ENCODE measurements at places on chromosomes 13 and 19.

DNA sequence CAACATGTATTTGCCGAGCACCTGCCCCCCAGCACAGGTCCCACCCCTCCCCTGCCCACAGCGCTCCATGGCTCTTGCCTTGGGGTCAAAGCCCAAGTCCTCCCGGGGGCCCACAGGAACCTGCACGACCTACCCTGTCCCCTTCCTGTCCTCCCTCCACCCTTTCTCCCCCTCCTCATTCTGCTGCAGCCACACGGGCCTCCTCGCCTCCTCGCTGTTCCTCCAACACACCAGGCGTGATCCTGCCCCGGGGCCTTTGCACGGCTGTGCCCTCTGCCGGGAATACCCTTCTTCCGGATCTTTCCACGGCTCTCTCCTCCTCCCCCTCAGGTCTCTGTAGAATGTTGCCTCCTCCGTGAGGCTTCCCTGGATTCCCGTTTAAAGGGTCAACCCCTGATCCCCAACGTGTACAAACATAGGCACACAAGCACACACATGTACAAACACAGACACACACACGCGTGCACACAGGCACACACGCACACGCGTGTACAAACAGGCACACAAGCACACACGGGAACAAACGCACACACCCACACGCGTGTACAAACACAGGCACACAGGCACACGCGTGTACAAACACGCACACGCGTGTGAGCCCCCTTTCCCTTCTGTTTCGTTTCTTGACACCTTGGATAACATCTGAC, 2.8 kb downstream of the MADCAM1 start:
- DNase-seq: no peak

GRCh38 chr13:53060840-53061490, 32.4 kb downstream of the OLFM4 start:
- no peak for DNase-seq

DNA sequence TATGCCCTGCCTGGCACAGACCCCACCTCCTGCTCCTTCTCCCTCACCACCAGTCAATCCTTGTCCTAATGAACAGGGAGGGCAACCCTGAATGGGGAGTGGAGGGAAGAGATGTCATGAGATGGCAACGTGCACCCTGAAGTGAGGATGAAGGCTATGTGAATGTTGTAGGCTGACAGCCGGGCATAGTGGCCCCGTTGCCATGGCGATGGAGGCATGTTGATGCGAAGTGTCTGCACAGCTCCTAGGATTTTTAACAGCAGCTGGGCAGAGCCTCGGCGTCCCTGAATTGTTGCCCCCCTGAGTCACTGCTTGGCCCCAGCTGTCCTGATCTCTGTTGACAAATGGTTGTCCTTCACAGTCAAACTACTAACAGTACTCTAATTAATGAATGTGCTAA, 4.8 kb upstream of the ALOX5AP start:
- no peak for DNase-seq

GRCh38 chr13:49938314-49938713, 2.2 kb upstream of the SPRYD7 start:
- DNase-seq: no peak

DNA sequence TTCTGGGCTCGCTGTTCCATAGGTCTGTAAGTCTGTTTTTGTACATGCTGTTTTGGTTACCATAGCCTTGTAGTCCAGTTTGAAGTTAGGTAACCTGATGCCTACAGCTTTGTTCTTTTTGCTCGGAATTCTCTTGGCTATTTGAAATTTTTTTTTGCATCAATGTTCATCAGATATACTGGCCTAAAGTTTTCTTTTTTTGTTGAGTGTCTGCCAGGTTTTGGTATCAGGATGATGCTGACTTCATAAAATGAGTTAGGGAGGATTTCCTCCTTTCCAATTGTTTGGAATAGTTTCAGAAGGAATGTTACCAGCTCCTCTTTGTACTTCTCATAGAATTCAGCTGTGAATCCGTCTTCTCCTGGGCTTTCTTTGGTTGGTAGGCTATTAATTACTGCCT, 397.8 kb upstream of the HTR2A start:
- no peak for DNase-seq

DNA sequence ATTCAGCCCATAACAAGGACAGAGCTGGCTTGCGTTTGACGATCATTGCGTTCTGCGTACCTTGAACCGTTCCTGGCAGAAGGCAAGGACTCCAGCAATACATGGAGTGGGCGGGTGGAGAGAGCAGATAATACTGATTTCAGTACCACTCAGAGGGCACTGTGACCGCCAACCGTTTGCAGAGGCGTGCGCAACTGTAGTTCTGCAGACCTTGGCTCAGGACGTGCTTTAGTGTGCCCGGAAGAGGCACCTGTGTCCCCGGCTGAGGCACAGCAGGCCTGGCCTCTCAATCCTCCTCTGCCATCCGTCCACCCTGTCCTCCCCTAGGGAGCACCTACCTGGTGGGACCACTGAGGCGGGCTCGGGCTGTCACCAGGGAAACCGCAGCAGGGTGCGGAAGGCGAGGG, 117.6 kb upstream of the USP29 start:
- no peak for DNase-seq

GRCh38 chr19:48196321-48196763, 25.9 kb downstream of the ZSWIM9 start:
- no peak for DNase-seq

- DNase-seq: no peak
Observed at GRCh38 chr19:14434543-14435319, 1.6 kb downstream of the PKN1 start.

DNA sequence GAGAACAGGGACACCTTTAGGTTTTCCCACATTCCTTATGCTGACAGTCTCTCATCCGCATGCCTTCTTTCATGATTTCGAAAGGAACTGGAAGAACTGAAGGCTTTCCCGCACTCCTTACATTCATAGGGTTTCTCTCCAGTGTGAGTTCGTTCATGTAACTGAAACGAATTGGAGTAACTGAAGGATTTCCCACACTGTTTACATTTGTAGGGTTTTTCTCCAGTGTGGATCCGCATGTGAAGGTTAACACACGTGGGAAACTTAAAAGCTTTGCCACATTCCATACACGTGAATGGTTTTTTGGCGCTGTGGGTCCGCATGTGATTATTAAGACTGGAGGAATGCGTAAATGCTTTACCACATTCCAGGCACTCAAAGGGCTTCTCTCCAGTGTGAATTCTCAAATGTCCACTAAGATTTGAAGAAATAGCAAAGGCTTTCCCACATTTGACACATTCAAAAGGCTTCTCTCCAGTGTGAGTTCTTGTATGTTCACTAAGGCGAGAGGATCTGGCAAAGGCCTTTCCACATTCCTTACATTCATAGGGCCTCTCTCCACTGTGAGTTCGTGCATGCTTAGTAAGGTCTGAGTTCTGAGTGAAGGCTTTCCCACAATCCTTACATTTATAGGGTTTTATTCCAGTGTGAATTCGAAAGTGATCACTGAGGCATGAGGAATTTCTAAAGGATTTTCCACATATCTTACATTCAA, 22.0 kb downstream of the ZNF266 start:
- no peak for DNase-seq

DNA sequence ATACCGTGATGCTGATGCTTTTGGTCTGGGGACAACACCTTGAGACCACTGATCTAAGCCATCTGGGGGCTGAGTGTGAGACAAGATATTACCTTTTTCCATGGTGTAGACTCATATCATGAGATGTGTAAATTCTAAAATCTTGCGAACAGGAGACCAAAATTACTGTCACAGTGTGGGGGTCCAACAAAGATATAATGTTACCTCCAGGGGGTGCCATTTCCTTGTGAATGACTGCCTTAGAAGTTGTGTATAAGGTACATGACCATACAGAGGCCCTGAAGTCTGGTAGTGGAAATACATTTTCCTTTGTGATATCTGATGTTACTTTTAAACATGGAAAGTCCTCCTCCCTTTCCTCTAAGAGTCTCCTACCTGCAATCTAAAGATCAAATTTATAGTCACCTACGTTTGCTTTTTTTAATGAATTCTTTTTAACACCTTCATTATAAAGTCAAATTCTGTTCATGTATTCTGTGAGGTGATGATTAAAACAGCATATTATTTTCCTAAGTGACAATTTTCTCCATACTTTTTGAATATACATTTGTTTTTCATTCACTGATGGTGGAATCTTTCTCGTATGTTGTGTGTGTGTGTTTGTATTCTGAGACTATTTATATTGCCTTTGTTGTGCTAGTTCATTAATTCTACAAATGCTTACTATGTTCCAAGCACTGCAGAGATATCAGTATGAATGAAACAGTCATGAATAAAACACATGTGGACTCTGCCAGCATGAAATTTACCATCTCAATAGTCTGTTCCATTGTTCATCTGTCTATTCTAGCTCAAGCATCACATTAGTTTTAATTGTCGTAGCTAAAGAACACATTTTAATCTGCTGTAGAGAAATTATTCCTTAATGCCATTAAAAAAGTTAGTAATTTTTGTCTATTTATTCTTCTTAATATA, 113.7 kb downstream of the RFC3 start:
- DNase-seq: no peak

- DNase-seq: no peak
Observed at GRCh38 chr13:77383097-77383496, 56.2 kb upstream of the MYCBP2 start.

DNA sequence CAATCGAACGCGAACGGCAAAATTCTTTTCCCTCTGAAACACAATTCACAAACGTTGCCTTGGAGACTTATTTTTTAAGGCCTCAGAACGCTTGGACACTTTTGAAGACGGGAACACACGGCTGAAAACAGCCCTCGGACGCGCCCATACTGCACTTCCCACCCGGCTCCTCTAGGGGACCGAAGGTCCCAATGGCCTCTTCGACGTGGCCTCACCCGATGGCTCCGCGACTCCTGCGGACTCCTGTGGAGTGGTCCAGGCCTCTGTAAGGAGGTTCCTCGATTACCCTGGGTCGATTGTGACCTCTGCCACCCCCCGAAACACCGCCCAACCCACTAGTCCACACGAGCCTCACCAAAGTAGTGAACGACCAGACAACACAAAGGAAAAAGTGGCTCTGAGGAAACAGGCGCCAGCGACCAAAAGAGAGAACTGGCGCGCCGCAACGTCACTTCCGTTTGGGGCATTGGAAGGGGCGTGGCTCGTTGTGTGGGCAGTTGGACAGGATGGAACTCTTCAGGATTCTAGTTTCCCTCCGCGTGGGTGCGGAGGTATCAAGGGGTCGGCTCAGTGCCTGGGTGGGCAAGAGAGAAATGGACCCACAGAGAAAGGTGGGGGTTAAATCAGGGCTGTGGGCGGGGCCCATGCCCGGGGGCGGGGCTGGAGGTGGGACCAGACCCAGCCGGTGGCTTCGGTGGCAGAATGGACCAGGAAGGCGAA, at the start of gene ZNF560:
TSS of gene ZNF560 (minus strand) at position 434 of the 720 bp plus-strand sequence. CDS start 23,303 bp downstream, outside the sequence.
- DNase-seq: no peak

GRCh38 chr13:27465611-27466010, 15.2 kb upstream of the MTIF3 start:
- DNase-seq: no peak

- DNase-seq: peak; percentile 84
Observed at GRCh38 chr19:35462476-35462953, 14.5 kb downstream of the FFAR2 start.

DNA sequence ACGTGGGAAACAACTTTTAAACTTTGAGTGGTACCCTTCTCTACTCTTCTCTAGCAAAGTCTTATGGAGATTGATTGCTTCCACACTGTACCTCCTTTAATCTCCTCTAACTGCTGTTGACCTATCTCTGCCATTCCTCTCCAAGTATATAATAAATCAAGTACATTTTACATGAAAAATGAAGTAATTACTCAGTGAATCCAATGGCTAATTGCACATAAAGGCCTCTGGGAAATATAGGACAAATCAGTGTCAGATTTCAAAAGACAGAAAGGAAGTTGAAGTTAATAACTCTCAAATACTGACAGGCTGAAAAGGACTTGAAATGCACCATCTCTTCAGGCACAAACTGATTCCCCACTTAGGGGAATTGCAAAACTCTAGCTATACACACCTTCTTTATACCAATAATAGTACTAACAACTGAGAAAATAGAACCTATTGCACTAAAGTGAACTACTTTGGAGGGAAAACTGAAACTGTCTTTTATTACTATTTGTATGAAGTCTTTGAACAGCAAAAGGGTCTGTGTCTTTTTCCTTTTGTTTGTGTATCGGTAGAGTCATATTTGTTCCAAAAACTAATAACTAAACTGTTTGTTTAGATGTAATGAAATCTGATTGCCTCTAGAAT, 701.1 kb downstream of the PCDH9 start:
- no peak for DNase-seq

GRCh38 chr19:46579361-46579879, 21.7 kb upstream of the CALM3 start:
- no peak for DNase-seq

- no peak for DNase-seq
Observed at GRCh38 chr13:83183439-83184149, 698.7 kb downstream of the SLITRK1 start.

DNA sequence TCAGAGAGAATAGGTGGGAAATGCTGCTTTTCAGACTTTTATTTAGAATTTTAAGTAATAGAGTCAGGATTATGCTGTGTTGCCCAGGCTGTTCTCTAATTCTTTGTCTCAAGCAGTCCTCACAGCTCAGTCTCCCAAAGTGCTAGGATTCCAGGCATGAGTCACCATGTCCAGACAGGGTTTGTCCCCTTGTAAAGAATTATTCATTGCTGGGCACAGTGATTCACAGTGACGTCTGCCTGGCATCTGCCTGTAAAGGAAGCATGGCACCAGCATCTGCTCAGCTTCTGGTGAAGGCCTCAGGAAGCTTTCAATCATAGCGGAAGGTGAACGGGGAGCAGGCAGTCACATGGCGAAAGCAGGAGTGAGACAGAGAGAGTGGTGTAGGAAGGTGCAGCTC, 17.7 kb downstream of the ZNF763 start:
- DNase-seq: no peak

DNA sequence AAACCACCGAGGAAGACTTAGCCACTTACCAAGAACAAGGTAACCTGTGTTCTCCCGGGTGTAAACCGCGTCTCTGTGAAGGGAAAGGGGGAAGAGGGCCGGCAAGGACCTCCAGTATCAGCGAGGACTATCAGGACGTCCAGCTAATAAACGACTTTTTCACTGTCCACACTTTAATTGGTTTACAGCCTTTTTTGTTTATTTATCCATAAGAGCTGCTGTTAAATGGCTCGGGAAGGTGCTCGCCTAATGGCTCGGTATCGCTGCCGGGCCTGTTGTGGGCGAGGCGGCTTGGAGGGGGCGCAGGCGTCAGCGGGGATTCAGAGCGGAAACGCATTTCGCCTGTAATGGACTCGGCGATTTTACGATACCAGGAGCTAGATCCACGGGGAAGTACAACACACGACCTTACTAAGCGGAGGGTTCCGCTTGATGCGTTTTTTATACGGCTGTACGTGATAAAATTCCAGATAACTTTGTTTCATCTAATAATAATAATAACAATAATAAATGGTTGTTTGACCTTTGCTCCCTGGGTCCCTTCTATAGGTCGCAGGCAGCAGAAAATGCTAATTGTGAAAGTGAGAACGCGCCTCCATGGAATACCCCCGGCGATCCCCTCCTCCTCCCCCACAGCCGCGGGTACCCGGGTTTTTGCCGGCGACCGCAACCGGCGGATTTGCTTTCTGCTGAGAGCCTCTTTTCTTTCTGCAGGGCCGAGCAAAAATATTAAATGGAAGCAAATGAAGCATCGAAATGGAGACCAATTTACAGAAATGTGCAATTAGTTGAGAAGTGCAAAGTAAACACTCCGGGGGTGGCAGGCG, 2.5 kb upstream of the PDX1 start:
- no peak for DNase-seq

- no peak for DNase-seq
Observed at GRCh38 chr13:68810660-68811059, 1297.0 kb upstream of the ATXN8OS start.

Data from stimulated activated naive CD4-positive, alpha-beta T cell (primary cell).